Caco-2 (cell line): ENCODE measurements at places on chromosomes 13 and 19.

GRCh38 chr13:81089371-81090157 is 748.6 kb upstream of the SPRY2 start:
- H3K36me3 ChIP-seq: no peaks in the 10 kb centered on the region
- DNase-seq: no peak
- peaks cover 15% of the 10 kb centered on the region for H3K4me1 ChIP-seq
- no peak overlapping the region for H3K4me3 ChIP-seq

DNA sequence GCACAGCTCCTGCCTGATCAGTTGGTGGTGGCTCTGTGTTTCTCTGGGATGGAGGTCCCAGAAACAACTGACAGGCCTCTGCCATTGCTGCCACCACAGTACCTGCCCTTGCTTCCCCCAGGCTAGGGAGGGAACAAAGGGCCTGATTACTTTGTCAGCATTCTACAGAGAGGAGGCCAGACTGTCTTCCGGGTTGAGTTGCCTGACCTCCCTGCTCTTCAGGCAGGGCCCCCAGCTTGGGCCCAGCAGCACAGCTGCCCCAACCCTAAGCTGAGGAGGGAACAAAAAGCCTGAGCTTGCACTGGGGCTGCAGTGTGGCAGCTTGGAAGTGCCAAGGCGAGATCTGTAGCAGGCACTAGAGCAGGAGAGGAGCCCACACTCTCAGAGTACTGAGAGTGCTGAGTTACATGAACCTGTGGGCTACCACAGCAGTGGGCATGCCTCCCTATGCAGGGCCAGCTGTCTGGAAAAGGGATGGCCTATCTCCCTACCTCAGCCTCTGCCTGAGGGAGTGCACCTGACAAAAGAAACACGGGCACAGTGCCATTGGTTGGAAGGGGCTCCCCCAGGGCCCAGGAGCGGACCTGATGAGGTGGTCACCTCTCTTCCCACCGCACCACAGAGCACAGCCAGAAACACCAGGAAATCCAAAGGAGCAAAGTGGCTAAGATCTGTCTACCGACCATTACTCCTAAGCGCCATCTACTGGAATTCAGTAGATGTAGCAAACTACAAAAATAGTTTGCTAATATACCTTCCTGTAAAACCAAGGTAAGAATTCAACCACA is 24.4 kb downstream of the SLC25A15 start:
- H3K4me1 ChIP-seq: no peaks in the 10 kb centered on the region; the same call in 1 of the 2 replicates
- H3K27me3 ChIP-seq: no peaks in the 10 kb centered on the region
- H3K36me3 ChIP-seq: peaks cover 2% of the 10 kb centered on the region; the same call in 1 of the 2 replicates
- no peak overlapping the region for H3K27ac ChIP-seq
- DNase-seq: peak; percentile 19
- no peak overlapping the region for H3K4me3 ChIP-seq

- H3K36me3 ChIP-seq: no peaks in the 10 kb centered on the region
- DNase-seq: no peak
- peaks cover 14% of the 10 kb centered on the region for H3K4me1 ChIP-seq
- no peak overlapping the region for H3K27ac ChIP-seq
- H3K27me3 ChIP-seq: no peaks in the 10 kb centered on the region
Observed at GRCh38 chr19:46620267-46620666, 4.6 kb downstream of the PTGIR start.

GRCh38 chr13:100506154-100506553 is 82.4 kb downstream of the GGACT start:
- no peak for DNase-seq
- no peak overlapping the region for H3K27ac ChIP-seq

DNA sequence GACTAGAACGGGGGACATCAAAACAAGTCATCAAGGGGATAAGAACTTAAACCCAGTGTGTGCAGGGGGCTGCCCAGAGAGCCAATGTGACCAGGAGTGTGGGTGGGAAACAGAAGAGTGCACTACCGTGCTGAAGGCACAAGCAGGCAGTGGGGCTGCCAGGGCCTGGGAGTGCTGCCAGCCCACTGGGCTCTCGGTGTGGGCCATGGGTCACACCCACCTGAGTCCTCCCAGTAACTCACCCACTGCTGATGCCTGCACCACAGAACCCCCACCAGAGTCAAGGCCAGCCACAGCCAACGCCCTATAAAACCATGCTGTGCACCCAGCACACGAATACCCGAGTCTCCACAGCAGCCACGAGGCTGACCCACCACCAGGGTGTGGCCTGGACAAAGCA is 8.5 kb downstream of the MED26 start:
- H3K27ac ChIP-seq: no peak overlapping the region
- no peak for DNase-seq
- no peaks in the 10 kb centered on the region for H3K27me3 ChIP-seq

- H3K4me3 ChIP-seq: no peak overlapping the region
- H3K36me3 ChIP-seq: no peaks in the 10 kb centered on the region
- H3K27me3 ChIP-seq: no peaks in the 10 kb centered on the region; the same call in 1 of the 2 replicates
- DNase-seq: no peak
Observed at GRCh38 chr13:113917096-113917495, 53.2 kb upstream of the GAS6 start.

GRCh38 chr13:45162821-45163220 is 38.0 kb downstream of the KCTD4 start:
- no peak overlapping the region for H3K27ac ChIP-seq
- no peaks in the 10 kb centered on the region for H3K36me3 ChIP-seq
- no peak overlapping the region for H3K4me3 ChIP-seq
- H3K27me3 ChIP-seq: no peaks in the 10 kb centered on the region

- no peak overlapping the region for H3K27ac ChIP-seq
- no peaks in the 10 kb centered on the region for H3K36me3 ChIP-seq
- no peaks in the 10 kb centered on the region for H3K27me3 ChIP-seq
- no peaks in the 10 kb centered on the region for H3K4me1 ChIP-seq
Observed at GRCh38 chr19:28296506-28296905, 916.4 kb downstream of the UQCRFS1 start.

DNA sequence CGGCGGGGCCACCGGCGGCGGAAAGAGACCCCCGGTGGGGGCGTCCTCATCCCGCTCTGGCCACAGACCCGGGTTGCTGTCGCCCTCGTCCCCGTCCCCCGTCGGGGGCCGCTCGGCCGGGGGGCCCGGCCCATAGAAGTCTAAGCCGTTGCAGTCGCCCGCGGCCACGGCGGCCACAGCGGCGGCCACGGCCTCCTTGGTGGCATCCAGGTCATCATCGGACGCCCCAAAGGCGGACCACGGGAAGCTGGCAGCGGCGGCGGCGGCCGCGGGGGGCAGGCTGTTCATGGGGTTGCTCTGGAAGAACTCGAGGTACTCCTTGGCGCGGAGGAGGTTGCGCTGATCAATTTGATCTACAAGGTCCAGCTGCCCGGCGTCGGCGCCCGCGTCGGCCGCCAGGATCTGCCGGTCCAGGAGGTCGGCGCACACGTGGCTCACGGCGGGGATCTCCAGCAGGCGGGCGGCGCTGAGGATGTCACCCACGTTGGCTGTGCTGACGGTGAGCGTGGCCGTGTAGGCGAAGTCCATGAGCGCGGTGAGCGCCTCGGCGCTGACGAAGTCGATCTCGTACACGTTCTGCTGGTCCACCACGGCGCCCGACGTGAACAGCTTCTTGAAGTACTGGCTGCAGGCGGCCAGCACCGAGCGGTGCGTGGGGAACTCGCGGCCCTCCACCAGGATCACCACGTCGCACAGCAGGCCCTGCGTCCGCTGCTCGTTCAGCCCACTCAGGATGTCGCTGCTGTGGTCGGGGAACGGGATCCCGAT is 12.1 kb downstream of the ZBTB7A start:
- H3K27ac ChIP-seq: no peak overlapping the region
- H3K4me1 ChIP-seq: peaks cover 13% of the 10 kb centered on the region
- DNase-seq: no peak

- H3K4me3 ChIP-seq: no peak overlapping the region
- no peaks in the 10 kb centered on the region for H3K27me3 ChIP-seq
- no peak for DNase-seq
- H3K4me1 ChIP-seq: no peaks in the 10 kb centered on the region
- H3K36me3 ChIP-seq: no peaks in the 10 kb centered on the region
Observed at GRCh38 chr19:53908106-53908934, 758 bp upstream of the CACNG7 start.

GRCh38 chr19:15466851-15467733 is 2.7 kb upstream of the RASAL3 start:
- H3K27me3 ChIP-seq: no peaks in the 10 kb centered on the region
- no peak overlapping the region for H3K4me3 ChIP-seq
- DNase-seq: no peak
- H3K27ac ChIP-seq: no peak overlapping the region
- peaks cover 4% of the 10 kb centered on the region; the same call in 1 of the 2 replicates for H3K4me1 ChIP-seq

DNA sequence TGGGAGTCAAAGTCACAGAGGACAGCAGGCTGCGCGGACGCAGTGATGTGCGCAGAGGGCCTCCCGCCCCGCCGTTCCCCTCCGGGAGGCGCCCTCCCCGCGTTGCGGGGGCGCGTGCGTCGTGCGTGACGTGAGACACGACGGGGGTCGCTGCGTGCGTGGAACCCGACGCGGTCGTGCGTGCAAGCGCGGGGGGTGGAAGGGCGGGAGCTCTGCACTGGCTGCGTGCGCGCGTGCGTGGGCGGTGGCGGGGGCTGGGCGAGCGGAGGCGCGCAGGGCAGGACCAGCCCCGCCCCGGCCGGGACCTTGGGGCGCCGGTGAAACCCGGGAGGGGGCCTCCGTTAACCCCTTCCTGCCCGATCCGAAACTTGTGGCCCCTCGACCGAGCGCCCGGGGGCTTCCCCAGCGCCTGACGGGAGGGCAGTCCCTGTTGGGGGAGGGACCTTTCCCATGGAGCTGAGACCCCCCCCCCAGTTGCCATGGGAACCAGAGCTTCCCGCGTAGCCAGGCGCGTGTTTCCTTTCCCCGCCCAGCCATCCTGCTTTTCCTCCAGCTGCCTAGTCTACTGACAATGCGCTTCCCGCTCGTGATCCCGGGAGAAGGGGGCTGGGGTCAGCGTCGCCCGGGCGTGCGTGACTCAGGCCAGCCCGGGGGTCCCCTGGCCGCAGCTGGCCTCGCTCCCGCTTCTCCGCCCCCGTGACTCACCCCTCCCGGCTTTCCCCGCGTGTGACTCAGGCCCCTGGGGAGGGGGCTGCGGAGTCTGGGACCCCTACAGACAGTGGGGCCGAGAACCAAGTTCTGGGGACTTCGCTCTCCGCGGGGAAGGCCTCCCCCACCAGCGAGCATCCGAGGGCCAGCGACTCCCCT is 7.3 kb upstream of the HOOK2 start:
- H3K4me1 ChIP-seq: peaks cover 32% of the 10 kb centered on the region
- H3K4me3 ChIP-seq: peak overlapping the region; percentile 50
- peak; percentile 81 for DNase-seq
- no peaks in the 10 kb centered on the region for H3K36me3 ChIP-seq
- no peaks in the 10 kb centered on the region for H3K27me3 ChIP-seq

DNA sequence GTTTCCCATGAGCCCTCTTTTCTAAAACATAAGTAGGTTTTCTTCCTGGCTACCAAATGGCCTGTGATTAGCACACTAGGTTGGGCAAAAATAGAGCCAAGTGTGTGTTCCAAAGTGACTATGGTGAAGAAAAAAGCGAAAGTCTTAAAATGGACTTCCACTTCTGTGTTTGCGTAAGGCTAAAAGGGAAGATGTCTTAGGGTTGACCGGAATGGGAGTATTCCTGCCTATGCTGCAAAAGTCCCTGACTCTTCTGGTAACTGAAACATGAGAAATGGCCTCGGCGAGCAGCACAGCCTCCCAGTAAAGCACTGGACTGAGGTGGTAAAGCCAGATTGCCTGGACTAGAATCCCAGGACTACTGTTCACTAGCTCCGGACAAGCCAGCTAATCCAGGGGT is 2.4 kb upstream of the FPR1 start:
- no peaks in the 10 kb centered on the region for H3K4me1 ChIP-seq
- H3K27ac ChIP-seq: no peak overlapping the region
- no peak overlapping the region for H3K4me3 ChIP-seq
- DNase-seq: no peak

DNA sequence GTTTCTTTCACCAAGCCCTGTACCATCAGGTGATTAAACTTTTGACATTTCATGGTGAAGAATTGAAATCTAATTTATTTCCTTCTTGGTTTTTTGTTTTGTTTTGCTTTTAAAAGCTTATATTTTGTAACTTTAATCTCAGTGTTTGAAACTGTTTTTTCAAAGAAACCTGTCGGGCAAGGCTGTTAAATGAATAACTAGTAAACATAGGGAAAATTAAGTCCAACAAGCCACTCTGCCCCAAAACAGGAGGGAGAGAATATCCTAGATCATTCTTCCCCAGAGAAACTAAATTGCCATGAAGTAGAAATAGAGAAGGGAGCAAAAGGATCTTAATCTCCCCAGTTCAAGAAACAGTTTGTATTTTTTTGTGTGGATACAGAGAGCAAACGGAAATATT is 98.2 kb downstream of the FREM2 start:
- H3K4me1 ChIP-seq: peaks cover 19% of the 10 kb centered on the region
- no peak overlapping the region for H3K4me3 ChIP-seq
- DNase-seq: no peak
- no peaks in the 10 kb centered on the region for H3K27me3 ChIP-seq
- H3K27ac ChIP-seq: peak overlapping the region; percentile 84

DNA sequence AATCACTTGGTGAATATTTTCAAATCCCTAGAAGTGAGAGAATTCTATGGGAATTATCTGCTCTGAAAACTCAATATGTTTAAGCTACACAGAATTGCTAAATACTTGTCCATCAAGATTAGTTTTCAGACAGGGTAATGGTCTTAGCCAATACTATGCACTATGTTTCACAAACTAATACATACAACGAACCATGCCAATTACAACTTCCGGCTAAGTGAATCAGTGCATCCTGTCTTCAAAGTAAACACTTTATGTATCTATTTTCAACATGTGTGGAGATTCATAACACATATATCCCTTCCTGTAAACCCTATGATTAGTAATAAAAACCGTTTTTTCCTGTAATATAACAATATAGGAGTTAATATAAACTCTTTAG is 181.5 kb downstream of the POSTN start:
- no peaks in the 10 kb centered on the region for H3K36me3 ChIP-seq
- no peaks in the 10 kb centered on the region for H3K27me3 ChIP-seq

DNA sequence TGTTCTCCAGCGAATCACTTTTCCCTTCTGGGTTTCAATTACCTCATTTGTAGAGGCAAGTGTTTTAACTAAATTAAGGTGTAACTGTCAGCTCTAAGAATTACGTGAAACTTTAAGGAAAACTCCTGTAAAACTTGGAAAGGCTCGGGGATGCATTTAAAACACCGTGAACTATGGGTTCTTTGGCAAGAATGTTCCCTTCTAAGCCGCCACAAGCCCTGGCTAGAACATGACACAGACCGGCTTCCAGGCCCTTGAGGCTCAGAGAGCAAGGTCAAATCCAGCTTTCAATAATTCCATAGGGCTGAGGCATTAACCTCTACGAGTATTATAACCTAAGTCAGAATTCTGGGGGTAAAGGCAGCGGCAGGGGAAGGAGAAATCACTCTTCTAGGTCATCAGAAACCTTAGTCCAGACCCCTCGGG is 685 bp downstream of the VWA8 start:
- H3K27ac ChIP-seq: peak overlapping the region; percentile 84
- H3K27me3 ChIP-seq: no peaks in the 10 kb centered on the region

DNA sequence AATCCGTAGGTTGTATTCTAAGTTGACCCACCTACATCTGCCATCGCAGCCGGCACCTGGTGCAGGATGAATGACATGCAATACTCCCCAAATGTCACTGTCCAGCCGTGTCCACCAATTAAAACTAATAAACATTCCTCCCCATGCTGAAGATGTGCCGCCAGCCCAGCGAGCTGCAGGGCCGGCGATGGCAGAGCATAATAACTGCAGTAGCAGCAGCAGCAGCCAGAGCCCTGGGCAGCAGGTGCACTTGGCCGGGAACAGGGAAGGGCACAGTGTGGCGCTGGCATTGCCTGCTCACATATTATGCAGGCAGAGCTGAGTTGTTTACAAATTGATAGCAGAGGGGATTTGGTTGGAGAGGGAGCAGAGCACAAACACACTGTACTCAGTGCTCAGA is 754.9 kb downstream of the OLFM4 start:
- H3K27ac ChIP-seq: no peak overlapping the region
- no peak overlapping the region for H3K4me3 ChIP-seq
- no peaks in the 10 kb centered on the region; the same call in 1 of the 2 replicates for H3K27me3 ChIP-seq
- H3K4me1 ChIP-seq: no peaks in the 10 kb centered on the region
- no peaks in the 10 kb centered on the region for H3K36me3 ChIP-seq
- no peak for DNase-seq
